ENCODE measurements at places on chromosomes 2 and 18.

- DNase-seq, result peak; percentile 44
These were observed 119.2 kb downstream of the ANKRD44 start for GRCh38 chr2:197191177-197191939.

DNA sequence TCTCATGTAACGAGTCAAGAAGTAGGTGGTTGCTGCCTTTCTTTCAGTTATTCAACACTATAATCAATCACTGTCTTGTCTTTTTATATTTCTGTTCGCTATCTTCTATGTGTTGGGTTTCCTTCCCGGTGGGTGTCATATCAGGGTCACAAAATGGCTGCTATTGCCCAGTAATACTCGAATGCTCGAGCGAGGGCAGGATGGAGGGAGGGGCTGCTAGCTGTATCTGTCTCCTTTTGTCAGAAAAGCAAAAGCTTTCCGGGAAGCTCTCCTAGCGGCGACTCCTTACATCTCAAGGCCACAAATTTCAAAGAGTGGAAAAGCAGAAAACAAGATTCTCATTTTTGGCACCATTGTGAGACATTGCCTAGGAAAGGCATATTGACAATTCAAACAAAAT lies 16.4 kb upstream of the GALNT3 start:
- DNase-seq, result no peak

GRCh38 chr18:6737833-6738232 lies 8.3 kb downstream of the ARHGAP28 start:
- DNase-seq, result no peak

GRCh38 chr2:120820953-120821279 lies 85.2 kb downstream of the GLI2 start:
- DNase-seq, result no peak

GRCh38 chr2:2960441-2961133 lies 417.0 kb downstream of the EIPR1 start:
- no peak for DNase-seq

DNA sequence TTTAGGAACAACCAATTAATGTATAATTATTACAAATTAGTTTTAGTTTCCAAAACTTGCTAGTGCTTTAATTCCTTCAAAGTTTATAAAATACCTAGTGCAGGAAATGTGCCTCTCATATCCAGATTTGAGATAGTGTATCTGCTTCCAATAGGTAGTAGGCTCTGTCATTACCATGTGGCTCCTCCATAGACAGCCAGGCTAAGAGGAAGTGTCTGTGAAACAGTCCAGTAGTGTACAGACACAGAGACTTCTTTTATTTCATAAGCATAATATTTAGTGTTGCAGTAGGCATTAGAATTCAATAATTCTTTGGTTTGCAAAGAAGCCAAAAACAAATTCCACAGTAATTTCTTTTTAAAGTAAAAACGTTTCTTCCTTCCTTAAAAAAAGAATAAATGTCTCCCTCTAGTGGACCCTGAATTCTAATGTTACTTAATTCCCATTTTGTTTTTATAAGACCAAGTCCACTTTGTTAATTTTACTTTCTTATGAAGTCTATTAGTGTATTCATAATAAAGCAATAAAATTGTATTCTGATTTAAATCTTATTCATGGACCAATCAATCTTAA lies 101.2 kb downstream of the NEB start:
- DNase-seq, result no peak

DNA sequence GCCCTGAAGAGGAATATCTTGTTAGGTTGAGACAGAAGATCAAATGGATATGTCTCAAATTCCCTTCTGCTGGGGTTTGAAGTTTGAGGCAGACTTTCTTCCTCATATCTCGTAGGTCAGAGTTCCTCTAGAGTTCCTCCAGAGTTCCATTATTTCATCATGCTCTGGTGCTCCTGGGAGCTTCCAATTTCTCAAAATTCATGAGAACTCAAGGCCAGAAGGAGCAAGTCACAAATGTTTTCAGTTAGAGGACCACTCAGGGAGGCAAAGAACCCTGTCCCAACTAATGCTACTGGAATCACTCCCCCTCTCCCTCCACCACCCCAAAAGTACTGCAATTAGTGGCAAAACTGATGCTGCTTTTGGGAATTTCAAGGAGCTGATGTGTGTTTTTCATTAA lies 115.7 kb upstream of the RBMS1 start:
- no peak for DNase-seq
